Stimulated activated CD8-positive, alpha-beta memory T cell treated with anti-CD3 and anti-CD28 coated beads, Interleukin-7, amount 100 ng/mL, for 24 hours (primary cell): ENCODE measurements at places on chromosomes 7 and 10.

DNA sequence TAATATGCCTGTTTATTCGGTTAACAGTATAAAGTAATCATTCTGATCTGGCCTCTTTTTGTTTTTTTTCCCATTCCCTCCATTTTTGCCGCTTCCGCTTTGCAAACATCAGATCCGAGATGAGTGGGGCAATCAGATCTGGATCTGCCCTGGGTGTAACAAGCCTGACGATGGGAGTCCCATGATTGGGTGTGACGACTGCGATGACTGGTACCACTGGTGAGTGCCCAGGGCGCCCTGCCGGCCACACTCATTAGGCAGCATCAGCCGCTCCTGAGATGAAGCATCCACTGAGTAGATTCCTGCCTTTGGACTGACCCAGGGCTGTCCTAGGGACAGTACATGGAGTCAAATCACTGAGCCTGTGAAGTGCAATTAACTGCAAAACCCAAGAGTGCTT lies 40.9 kb upstream of the GATA3 start:
- DNase-seq, result no peak

- DNase-seq, result no peak
Observed at GRCh38 chr7:128812514-128813168, 17.6 kb upstream of the FLNC start.

GRCh38 chr7:30143748-30144251 lies 9.0 kb downstream of the MTURN start:
- no peak for DNase-seq

DNA sequence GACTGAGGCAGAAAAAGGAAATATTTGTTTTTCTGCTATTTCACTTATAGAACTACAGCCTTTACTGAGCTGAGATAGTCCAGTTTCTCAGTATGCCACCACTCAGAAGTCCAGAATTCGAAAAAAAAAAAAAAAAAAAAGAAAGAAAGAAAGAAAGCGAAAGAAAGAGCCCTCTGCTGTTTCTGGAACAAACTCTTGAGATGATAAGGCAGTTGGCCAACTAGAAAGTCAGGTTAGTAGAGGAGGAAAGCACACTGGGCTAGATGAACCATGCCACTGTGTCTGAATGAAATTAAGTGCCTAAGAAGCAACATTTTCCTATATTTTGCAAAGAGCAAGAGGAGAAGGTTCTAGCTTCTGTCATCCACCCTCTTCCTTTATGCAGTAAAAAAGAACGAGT lies 403.8 kb downstream of the SORCS3 start:
- DNase-seq, result no peak

GRCh38 chr7:37372750-37373149 lies 75.9 kb downstream of the ELMO1 start:
- no peak for DNase-seq

DNA sequence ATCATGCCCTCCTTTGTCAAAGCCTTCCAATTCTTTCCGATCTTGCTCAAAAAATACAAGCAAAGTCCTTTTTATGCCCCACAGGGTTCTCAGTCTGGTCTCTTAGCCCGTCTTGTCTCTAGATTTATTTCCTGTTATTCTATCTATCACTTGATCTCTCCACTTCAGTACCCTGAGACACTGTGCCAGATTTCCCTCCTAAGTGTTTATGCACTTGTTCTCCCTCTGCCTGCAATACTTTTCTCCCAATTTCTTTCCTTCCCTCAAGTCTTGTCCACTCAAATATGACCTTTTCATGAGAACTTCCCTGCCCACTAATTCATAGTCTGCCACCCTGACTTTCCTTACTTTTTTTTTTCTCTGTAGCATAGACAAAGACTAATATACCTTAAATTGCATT lies 141.4 kb downstream of the MBL2 start:
- DNase-seq, result no peak
